ENCODE measurements at places on chromosomes 6 and 20. TPM values are rescaled to one million over a fixed set of nuclear protein-coding genes. Genes with fewer than 3 reads are reported as not detected.

RAET1L gene
- total RNA-seq: not detected

DNA sequence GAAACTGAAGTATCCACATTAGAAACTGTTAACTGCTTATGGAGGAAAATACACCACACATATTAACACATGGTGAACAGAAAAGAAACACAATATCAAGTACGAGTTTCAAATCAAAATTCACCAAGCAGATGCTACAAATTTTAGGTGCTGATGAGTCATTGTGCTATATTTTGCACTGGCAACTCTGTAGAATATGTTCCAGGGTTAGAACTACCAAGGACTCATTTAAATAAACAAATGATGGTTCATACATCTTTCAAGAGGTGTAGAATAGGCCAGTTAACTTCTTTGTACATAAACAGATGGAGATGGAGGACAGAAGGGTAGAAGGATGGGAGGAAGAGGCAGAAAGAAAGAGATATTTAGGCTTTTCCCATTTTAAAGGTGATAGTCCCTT, 184.9 kb downstream of the ARHGAP18 start:
- DNase-seq: no peak
- no peak overlapping the region for H3K27ac ChIP-seq

PRKN gene
- total RNA-seq: 19.0 TPM

DNA sequence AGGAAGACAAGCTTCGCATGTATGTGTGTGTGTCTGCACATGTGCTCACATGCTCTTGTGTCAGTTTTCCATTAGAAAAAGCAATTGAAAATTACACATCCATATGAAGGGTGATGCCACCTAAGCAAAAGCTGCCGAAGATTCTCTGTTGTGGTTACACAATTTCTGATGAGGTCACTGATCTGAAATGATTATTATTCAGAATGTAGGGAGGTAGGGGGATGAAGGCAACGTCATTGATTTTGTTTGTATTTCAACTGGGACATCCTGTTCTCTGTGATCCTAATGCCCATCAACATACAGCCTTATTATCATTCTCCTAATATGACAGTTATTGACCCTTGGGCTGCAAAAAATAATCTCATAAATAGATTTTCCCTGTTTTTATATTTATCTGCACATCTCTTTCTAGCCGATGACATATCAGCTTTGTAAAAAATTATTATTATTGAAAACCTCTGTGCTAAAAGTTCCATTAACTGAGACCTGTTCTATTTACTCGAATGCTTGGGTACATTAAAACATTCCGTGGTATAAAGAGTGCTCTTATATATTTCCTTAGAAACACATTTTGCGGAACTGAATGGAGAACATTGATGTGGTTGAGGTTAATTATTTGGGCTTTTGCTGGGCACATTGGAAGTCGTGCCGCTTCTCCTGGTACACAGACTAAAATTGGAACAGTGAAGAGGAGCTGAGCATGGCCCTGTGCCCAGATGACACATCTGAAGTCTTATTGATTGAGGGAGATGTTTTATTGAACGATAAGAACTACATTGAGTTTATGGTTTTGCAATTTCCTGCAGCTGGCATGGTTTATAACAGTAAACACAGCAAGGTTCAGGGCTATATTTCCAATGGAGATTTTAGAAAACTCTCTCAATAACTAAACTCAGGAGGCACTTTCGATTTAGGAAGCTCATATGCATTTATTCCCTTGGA, 51.3 kb downstream of the ZNF831 start:
- no peaks in the 10 kb centered on the region for H3K4me1 ChIP-seq
- no peak overlapping the region for H3K4me3 ChIP-seq
- H3K27me3 ChIP-seq: no peaks in the 10 kb centered on the region

TSBP1 gene
- total RNA-seq: not detected

TRIM31 gene
- not detected for total RNA-seq

DNA sequence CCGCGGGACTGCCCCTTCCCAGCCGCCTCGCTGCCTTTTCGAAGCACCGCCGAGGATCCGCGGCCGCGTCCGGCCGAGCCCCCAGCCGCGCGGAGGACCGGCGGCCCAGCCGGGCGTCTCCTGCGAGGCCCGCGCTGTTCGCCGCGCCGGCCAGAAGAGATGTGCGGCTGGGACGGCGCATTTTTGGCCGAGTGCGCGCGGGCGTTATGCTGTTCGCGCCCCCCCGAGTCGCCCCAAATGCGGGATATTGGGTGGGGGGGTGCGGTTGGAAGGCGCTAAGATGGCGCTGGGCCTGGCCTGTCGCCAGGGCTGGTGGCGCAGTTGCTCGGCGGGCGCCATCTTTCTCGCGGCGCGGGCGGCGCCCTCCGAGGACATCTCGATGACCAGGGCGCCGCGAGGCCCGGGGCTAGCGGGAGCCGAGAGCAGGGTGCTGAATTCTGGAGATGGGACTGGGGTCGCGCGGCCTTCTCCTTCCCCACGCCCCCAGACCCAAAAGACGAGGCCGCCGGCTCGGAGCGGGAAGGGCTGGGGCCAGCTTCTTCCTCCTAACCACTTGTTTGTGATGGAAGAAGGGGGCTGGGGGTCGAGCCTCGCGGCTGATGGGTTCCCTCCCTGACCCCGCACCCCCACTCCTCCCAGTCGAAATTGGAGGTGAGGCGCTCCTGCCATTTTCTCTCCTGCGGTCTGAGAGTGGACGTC, 1.5 kb downstream of the BICRAL start:
- H3K27ac ChIP-seq: peak overlapping the region; percentile 100
- no peaks in the 10 kb centered on the region for H3K36me3 ChIP-seq
- H3K27me3 ChIP-seq: no peaks in the 10 kb centered on the region
- H3K4me1 ChIP-seq: no peaks in the 10 kb centered on the region
- H3K4me3 ChIP-seq: peak overlapping the region; percentile 86

- no peaks in the 10 kb centered on the region for H3K4me1 ChIP-seq
- no peak overlapping the region for H3K4me3 ChIP-seq
- H3K27ac ChIP-seq: no peak overlapping the region
- peaks cover 3% of the 10 kb centered on the region for H3K36me3 ChIP-seq
Observed at GRCh38 chr6:152135755-152136448, 328.4 kb downstream of the ESR1 start.

DNA sequence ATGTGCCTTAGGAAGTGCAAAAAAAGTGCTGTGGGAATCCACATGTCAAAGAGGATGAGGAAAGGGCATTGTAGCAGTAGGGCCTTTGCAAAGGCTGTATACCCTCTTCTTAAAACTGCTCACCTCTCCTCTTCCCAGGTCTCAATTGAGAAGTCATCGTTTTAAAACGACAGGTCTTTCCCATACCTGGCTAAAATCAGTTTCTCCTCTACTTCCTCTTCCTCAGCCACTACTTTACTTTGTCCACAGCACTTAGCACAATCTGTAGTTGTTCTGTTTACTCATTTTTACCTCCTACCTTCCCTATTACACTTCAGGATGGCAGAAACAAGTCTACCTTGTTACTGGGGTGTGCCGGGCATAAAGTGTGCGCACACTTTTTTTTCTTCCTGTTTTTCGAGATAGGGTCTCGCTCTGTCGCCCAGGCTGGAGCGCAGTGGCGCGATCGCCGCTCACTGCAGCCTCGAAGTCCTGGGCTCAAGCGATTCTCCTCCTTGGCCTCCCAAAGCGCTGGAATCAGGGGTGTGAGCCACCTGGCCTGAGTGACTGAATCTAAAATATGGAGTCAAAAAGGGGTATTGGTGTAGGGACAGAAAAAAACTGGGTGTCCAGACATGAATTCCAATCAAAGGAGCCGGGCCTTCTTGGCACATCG, 9.8 kb upstream of the ELOVL5 start:
- peak overlapping the region; percentile 59 for H3K4me3 ChIP-seq
- no peak for DNase-seq

DNA sequence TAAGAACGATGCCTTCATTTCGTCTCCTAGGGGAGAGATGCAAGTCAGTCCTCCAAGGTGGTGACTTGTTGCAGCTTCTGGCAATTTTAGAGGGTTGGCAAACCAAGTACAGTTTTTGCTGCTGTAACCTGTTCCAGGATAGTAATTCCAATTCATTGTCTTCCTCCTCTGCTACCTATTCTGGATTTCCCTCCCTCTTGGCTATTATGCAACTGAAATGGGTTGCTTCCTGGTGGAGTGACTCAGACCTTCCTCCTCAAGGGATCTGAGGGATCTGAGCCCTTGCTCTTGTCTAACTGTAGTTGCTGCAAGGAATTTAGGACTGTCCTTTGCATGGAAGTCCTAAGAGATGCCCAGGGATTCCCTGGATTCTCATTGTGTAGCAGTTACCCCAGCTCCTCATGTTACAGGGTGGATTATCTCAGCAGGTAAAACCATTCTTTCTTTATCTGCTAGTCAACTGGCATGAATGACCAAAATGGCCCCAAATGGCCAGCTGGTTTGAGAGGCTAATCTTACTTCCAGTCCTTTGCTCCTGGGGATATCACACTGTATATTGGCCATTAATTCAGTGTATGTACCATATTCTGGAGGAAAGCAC, 17.6 kb upstream of the ELMO2 start:
- no peak for DNase-seq
- no peaks in the 10 kb centered on the region for H3K36me3 ChIP-seq
- no peak overlapping the region for H3K27ac ChIP-seq
- no peaks in the 10 kb centered on the region for H3K4me1 ChIP-seq
- H3K4me3 ChIP-seq: no peak overlapping the region

DNA sequence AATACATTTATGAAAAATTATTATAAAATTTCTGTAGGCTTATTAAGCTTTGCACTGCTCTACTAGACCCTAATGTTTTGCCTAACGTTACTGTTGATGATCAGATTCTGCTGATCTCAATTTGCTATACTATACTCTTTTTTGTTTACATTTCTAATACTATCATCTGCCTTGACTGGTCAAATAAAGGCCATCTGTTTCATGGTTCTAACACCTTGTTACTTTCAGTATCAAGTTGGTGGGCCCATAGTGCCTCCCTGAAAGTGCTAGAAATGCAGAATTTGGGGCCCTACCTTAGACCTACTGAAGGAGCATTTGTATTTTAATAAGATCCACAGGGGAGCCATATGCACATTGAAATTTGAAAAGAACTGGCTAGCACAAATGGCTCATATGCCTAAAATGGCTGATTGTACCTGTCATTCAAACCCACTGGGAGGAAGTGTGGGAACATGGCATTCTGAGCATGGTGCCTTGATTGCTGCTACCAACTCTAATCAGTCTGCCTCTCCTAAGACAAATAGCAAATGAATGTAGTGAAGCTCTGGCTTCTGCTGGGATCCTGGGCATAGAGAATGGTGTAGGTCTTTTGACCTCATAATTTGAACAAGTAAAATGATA, 199.1 kb upstream of the BTBD3 start:
- no peaks in the 10 kb centered on the region for H3K36me3 ChIP-seq
- H3K27ac ChIP-seq: no peak overlapping the region
- no peaks in the 10 kb centered on the region for H3K27me3 ChIP-seq
- H3K4me1 ChIP-seq: no peaks in the 10 kb centered on the region
- DNase-seq: no peak
- no peak overlapping the region for H3K4me3 ChIP-seq

- no peak for DNase-seq
- no peaks in the 10 kb centered on the region for H3K27me3 ChIP-seq
- no peaks in the 10 kb centered on the region for H3K4me1 ChIP-seq
- no peak overlapping the region for H3K27ac ChIP-seq
- H3K4me3 ChIP-seq: no peak overlapping the region
- H3K36me3 ChIP-seq: no peaks in the 10 kb centered on the region
Observed at GRCh38 chr20:52267418-52267817, 75.8 kb upstream of the ZFP64 start.

HBS1L gene
- 55.5 TPM for total RNA-seq

YWHAB gene
- total RNA-seq: 139 TPM

DEFB123 gene
- total RNA-seq: not detected

DNA sequence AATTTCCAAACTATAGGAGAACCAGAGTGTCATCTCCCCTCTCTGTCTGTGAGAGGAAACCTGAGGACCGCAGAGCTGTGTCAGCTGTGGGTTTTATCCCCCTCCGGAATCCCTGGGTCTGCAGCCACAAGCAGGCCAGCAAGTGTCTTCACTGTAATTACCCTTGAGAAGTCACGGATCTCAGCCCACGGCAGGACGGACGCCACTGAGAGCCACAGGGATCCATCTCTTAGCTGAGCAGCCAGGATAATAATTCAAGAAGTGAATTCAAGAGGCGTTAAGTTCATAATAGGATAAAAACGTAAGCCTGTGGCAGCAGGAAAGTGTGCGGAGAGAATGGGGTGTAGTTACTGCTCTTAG, 37.0 kb downstream of the DLL1 start:
- no peak for DNase-seq
- H3K27ac ChIP-seq: no peak overlapping the region
- no peaks in the 10 kb centered on the region for H3K27me3 ChIP-seq
- H3K4me1 ChIP-seq: no peaks in the 10 kb centered on the region
- no peak overlapping the region for H3K4me3 ChIP-seq

- no peaks in the 10 kb centered on the region for H3K4me1 ChIP-seq
- H3K4me3 ChIP-seq: peak overlapping the region; percentile 54
- no peaks in the 10 kb centered on the region for H3K36me3 ChIP-seq
- H3K27ac ChIP-seq: no peak overlapping the region
- DNase-seq: no peak
Observed at GRCh38 chr20:22584922-22585785, 782 bp upstream of the FOXA2 start.

Data from breast epithelium (tissue), 4 donors.